ENCODE measurements at places on chromosomes 2 and 18. TPM values are rescaled to one million over a fixed set of nuclear protein-coding genes. Genes with fewer than 3 reads are reported as not detected.

DNA sequence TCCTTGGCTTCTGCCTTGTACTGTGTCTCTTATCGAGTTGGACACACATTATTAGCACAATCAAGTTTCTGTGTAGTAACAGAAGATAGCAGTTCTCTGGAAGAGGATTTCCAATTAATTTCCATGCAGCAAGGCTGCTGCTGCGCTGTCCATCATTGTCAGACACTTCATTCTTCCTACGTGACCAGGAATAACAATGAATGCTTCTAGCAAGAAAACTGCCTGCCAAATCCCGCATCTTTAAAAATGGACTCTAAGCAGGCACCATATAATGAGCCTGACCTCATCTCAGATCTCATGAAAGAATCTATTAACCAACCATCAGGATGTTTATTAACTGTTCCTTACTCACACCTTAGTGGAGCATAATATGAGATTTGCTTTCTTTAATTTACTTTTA lies 1067.7 kb upstream of the FAM98A start:
- no peak for ATAC-seq

- ATAC-seq = no peak
Measured at GRCh38 chr2:12389344-12390045, 327.2 kb upstream of the TRIB2 start.

DNA sequence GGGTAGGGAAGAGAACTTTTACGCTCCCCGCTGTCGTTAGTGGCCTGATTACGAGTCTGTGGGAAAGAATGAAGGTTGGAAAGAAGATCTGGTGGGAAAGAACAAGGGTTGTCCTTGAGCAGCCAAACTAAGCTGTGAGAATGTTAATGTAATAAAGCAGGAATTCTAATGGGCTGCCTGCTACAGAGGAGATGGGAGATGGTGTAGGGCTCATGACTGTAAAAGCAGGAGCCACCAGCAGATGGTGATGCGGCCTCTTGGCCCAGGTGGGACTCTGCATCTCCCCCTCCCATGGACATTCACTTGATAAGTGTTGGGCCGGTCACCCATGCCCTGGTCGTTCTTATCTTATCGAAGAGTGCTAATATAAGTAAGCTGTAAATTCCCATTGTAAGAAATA lies 150.0 kb downstream of the NEDD4L start:
- ATAC-seq = no peak

The RDH14 gene
- total RNA-seq = 8.1 TPM

The PRKAG3 gene
- total RNA-seq = not detected

The PLEK gene
- total RNA-seq = 2.7 TPM

All from activated T-helper 17 cell treated with anti-CD3 and anti-CD28 coated beads, Interleukin-2, amount 50 U/mL, for 72 hours (primary cell).